Metanephros (tissue), 2 donors: ENCODE measurements at places on chromosomes 5 and 9. TPM values are rescaled to one million over a fixed set of nuclear protein-coding genes. Genes with fewer than 3 reads are reported as not detected.

The SPAAR gene
- 1.8 TPM for total RNA-seq

The ECSCR gene
- total RNA-seq = 24.9 TPM

The GHR gene
- total RNA-seq = 21.6 TPM

The FOXD4L6 gene
- total RNA-seq = not detected

The TAF11L5 gene
- not detected for total RNA-seq

The MCIDAS gene
- 0.18 TPM for total RNA-seq

The RNF208 gene
- total RNA-seq = 4.1 TPM

The SNX24 gene
- total RNA-seq = 21.2 TPM

The MARVELD2 gene
- 26.8 TPM for total RNA-seq

The BTNL3 gene
- not detected for total RNA-seq

The NIPAL4 gene
- 0.47 TPM for total RNA-seq

The CD14 gene
- total RNA-seq = 81.6 TPM

The SGCD gene
- 26.6 TPM for total RNA-seq

The MYMK gene
- total RNA-seq = 2.8 TPM

The FBN2 gene
- 144 TPM for total RNA-seq

The CCDC180 gene
- 24.8 TPM for total RNA-seq

The TXNDC8 gene
- not detected for total RNA-seq

The LAMC3 gene
- total RNA-seq = 47.9 TPM

The SLCO6A1 gene
- total RNA-seq = not detected

The PCDHAC2 gene
- 5.8 TPM for total RNA-seq

The PCDHB15 gene
- total RNA-seq = 11.0 TPM

The AFAP1L1 gene
- total RNA-seq = 49.8 TPM

The FGF18 gene
- 1.6 TPM for total RNA-seq
